ENCODE measurements at places on chromosomes 5 and 9.
A peak's percentile ranks its signal among the peaks of the same experiment; 100 is the strongest.

DNA sequence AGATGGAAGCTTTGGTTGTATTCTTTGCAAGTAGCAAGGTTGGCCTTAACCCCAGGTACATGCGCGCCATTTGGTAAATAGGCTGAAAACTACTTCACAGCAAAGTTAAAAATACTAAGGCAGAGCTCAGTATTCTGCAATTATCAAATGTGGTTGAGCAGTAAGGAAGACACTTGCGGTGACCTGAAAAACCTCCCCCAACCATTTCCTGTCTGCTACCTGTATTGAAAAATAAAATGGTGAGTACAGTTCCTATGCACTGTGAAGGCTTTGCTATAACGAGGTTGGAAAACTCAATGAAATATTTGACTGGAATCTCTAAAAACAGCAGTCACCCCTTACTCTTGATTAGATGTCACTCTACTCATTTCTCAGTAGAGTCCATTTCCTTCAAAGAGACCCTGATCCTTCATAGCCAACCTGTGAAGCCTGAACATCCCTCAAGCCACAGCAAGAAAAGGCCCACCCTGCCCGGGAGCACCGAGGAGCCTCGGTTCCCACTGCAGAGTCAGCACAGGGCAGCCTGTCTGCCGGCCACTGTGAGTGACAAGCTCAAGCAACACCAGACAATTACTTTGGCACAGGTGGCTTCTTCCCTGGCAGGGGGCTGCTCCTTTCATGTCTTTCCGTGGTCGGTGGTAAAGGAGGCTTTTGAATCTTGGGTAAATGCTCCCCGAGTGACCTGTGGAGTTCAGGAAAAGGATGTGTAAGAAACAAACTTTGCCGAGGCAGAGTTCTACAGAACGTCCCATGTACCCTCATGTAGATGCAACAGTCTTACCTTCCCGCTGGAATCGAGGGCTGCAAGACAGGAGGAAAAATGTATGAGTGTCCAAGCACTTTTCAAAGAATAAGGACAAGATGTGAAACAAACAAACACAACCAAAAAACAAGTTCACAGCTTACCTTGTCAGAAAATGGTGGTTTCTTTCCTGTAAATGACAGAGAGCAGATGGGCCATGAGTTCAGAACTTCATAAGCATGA, 29.6 kb downstream of the C5orf58 start:
- peak; percentile 78 for DNase-seq

- no peak for DNase-seq
Measured at GRCh38 chr9:109771796-109772531, 8.0 kb upstream of the PALM2AKAP2 start.

DNA sequence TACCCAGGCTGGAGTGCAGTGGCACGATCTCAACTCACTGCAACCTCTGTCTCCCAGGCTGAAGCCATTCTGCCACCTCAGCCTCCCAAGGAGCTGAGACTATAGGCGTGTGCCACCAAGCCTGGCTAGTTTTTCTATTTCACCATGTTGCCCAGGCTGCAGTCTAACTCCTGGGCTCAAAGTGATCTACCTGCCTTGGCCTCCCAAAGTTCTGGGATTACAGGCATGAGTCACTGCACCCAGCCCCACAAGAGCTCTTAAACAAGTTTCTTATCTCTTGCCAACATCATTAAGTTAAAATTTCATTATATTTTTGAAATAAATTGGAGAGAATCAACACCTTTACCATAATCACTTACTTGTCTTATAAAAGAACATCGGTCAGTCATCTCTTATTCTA, 280.3 kb downstream of the ARHGEF28 start:
- no peak for DNase-seq

DNA sequence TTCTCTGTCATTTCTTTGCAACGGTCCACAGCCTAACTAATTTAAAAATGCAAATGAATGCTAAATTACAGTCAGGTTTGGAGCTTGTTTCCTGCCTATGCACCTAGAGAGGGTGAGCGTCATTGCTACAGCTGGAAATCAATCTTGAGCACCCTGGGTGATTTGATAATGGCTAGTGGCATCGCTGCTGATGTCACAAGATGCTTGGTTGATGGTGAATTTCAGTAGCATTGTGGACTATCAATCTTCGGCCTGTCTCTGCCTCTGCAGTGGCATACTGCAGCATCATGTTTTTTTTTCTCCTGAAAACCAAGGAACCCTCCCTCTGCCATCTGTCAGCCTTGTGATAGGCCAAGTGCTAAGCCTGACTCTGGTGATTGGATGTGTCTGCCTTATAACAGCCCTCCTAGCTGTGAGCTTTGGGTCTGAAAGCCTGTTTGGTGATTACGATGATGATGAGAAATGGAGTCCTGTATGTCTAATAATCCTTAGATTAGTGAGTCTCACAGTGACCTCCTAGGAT, 75.3 kb downstream of the NMUR2 start:
- DNase-seq = no peak

GRCh38 chr5:142900927-142901326, 130.8 kb downstream of the ARHGAP26 start:
- no peak for DNase-seq

DNA sequence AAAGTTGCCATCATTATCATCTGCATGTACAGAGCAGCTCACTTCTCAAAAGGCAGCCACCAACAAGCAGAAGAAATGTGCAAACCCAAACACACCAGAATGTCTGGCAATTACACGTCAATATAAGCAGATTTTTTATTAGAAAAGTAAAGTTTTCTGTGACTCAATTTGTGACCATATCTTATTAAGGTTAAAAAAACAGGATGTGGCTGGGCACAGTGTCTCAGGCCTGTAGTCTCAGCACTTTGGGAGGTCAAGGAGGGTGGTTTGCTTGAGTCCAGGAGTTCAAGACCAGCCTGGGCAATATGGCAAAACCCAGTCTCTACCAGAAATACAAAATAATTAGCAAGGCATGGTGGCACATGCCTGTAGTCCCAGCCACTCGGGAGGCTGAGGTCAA, 176.7 kb downstream of the FANCC start:
- no peak for DNase-seq

- no peak for DNase-seq
Measured at GRCh38 chr9:113583511-113584427, 120.2 kb downstream of the RGS3 start.

GRCh38 chr5:93246090-93246855, 334.7 kb downstream of the NR2F1-AS1 start:
- no peak for DNase-seq

GRCh38 chr5:98401656-98402055, 371.8 kb upstream of the RGMB start:
- DNase-seq = no peak

DNA sequence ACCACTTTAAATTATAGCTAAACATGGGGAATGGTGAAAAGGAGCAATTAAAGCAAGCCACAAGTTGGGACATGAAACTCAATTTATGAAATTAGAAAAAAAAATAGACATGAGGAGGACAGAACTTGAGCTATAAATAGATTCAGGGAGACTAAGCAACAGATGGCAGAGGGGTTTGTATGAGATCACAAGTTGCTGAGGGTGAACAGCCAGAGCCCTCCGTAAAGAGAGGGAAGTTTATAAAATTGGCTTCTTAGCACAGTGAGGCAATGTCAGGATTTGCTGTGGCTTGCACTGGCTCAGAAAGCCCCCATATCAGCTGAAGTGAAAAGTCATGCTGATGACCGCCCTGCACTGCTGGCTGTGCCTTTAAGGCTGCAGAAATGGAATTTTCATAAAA, 443.4 kb upstream of the CD180 start:
- DNase-seq = no peak

GRCh38 chr5:158614951-158615350, 484.8 kb downstream of the EBF1 start:
- no peak for DNase-seq

GRCh38 chr5:38596981-38597380, 40.5 kb upstream of the LIFR start:
- DNase-seq = no peak

DNA sequence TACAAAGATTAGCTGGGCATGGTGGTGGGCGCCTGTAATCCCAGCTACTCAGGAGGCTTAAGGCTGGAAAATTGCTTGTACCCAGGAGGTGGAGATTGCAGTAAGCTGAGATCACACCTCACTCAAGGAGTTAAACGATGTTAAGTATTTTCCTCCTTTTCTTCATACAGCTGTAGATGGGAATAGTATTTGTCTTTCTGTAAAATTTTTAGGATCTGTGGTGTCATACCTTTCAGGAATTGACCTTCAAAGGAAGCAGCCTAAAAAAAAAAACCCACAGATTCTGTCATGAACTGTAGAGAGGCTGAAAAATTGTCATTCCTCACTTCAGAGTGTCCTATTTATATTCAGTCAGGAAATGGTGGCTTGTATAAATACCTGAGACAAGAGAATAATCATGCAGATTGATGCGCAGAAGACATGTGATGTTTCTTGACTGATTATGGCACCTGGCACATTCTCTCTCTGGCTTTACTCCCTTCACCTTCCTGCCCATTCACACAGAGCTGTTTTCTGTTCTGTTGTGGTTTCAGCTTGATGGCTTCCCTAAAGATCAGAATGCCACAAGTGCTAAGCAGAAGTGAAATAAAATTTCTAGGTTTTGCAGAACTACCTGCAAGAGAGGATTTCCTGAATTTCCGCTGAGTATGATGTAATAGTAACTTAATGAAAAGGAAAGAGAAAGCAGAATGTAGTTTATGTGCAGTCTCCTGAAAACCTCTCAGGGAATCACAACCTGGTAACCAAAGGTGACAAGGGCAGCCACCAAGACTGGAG, 3.8 kb downstream of the IFNA1 start:
- DNase-seq = peak; percentile 56

DNA sequence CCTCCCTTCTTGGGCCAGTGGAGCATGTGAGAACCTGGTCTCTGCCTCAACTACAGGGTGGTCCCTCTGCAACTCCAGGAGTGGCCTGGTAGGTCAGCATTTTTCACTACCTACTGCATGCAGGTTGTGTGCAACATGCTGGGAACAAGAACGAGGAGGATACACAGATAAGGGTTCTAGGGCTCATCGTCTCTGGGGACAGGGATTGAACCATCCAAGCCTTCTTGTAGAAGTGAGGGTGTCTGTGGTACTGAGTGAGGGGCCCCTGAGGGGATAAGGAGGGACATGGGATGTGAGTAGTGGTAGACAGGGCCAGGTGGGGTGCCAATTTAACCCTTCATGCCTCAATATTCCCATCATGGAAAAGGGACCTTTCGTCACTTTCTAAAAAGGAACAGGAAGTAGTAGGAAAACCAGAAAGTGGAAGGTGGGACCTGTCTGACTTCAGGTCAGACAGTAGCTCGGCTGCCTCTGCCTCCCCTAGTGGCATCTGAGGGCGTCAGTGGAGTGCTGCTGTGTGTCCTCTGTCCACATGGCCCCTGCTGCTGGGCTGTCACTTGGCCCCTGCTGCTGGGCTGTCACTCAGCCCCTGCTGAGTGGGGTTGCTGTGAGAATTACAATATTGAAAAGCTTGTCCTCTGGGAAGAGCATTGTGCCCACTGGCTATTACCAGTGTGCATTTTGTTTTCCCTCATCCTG, 48.6 kb upstream of the RNU6ATAC start:
- DNase-seq = no peak

DNA sequence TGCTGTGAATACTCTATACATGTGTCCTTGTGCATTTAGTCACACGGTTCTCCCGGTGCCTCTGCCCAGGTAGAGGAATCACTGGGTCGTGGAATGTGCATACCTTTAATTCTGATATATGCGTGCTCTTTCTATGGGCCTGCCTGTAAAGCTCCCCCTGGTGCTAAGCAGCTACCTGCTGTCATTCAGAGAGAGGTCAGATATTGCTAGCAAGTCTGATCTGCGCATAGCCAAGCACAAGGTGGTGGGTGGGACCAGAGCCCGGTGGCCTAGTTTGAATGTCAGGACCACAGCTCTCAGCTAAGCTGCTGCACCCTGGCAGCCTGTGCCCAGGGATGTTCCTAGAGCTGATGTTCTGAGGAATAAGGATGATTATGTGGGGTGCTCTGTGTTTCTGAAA, 33.4 kb downstream of the TJP2 start:
- no peak for DNase-seq

Data from CD4-positive, alpha-beta T cell treated with Interleukin-4 for 4 hours (primary cell).